ENCODE measurements at places on chromosomes 1 and 21. TPM values are rescaled to one million over a fixed set of nuclear protein-coding genes. Genes with fewer than 3 reads are reported as not detected.

Gene ETV3L
- total RNA-seq, result not detected

Gene LCE6A
- total RNA-seq, result not detected

Gene SUSD4
- 3.0 TPM for total RNA-seq

Gene CD48
- total RNA-seq, result 329 TPM
